Sciatic nerve (tissue), 2 donors: ENCODE measurements at places on chromosomes 4 and X.

DNA sequence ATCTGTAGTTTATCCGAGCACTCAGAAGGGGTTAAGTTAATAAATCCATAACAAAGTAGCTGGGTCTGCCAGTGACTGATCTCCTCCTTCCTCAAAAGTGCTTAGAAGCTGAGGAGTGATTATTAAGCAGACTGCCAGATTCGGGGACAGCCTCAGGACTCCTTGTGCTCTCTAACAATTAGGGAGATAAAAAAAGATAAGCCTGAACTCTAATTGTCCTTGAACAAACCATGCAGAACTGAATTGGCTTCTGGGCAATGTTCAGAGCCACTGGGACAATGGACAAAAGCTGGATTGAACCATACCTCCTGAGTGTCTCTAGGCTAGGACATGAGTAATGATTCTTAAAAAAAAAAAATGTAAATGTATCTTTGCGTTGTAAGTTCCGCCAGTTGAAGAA, 22.7 kb upstream of the GRPR start:
- no peak for DNase-seq

DNA sequence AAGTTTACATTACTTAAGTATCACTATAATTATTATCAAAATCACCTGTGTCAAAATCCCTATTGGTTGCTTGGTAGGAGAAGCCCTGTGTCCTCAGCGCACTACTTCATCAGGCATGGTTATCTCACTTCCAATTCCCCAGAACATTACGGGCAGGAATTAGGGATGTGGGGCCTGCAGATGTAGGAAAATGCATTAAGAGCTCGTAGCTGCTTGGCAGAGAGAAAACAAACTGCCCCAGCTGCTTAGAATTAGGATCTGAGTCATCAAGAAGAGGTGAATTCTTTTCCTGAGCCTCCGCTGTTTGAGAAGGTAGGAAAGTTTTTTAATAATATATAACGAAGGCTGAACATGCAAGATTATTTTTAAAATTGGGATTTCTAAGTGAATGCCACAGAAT, 31.1 kb upstream of the CLNK start:
- DNase-seq: no peak

DNA sequence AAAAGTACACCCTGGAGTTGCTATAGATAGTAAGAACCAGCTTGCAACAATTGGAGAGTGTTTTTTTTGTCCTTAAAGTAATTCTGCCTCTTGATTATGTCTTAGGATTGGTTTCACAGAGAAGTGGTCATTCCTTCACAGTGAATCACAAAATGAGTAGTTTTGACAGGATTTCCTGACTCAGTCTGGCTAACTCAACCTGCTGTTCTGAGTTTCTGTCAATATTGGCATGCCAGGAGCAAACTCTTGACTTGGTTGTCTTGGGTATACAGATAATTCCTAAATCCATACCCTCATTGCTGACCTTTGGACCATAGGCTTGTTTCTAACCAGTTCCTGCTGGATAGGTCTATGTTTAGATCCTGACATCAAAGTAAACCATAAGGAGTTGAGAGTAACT, 9.4 kb downstream of the FHIP1A start:
- DNase-seq: no peak

- DNase-seq: no peak
Measured at GRCh38 chrX:37599729-37600128, 28.3 kb downstream of the LANCL3 start.

- DNase-seq: no peak
Measured at GRCh38 chrX:129689796-129690195, 35.0 kb upstream of the APLN start.

- no peak for DNase-seq
Measured at GRCh38 chr4:104719539-104720230, 225.0 kb upstream of the CXXC4 start.

DNA sequence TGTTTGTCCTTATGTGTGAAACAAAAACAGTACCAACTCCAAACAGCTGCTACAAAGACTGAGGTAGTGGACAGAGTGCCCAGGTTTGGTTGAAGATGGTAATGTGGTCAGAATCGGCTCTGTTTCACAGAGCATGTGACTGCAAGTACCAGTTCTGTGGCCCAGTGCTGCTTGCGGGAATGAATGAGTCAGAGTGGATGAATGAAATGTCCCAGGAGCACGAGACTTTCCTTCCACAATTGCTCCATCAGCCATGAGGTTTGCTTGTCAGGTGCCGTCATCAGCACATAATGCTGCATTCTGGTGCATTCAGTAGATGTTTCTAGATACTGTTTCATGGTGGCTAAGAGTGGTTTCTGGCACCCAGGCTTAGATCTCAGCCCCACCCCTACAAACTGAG, 84.2 kb downstream of the GPR143 start:
- DNase-seq: no peak

DNA sequence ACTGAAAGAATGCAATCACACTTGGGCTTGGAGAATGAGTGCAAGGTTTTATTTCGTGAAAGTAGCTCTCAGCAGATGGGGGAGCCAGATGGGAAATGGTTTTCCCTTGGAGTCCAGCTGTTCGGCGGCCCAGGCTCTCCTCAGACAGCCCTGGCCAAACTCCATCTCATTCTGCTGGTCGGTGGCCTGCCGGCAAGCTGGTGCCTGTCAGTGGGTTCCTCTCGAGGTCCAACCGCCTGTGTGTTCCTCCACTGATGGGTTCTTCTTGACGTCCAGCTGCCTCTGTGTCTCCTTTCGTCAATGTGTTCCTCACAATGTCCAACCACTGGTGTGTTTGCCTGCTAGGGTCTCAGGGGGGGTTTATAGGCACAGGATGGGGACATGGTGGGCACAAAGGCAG, 80.3 kb downstream of the POU3F4 start:
- no peak for DNase-seq

- no peak for DNase-seq
Measured at GRCh38 chrX:120331116-120331515, 19.9 kb upstream of the TMEM255A start.

DNA sequence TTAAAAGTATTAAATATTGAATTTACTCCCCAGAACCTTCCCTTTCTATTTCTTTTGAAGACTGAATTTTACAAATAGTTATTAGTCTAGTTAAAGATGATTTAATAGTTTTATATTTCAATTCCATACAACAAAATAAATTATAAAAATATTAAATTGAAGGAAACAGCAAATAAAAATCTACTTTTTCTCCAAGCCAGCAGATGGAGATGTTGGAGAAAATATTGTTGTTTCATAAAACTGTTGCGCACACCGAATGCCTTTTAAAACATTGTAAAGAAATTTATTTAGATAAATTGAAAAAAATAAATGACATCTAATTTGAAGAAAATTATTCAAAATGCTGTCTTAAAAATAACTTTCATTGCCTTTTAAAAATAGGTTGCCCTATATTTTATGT, 5.5 kb downstream of the GRIA2 start:
- DNase-seq: no peak

- no peak for DNase-seq
Measured at GRCh38 chr4:88200186-88200585, 41.7 kb upstream of the ABCG2 start.

- DNase-seq: no peak
Measured at GRCh38 chr4:72779241-72779640, 210.2 kb upstream of the ADAMTS3 start.

- peak; percentile 21 for DNase-seq
Measured at GRCh38 chr4:8739317-8739716, 132.3 kb downstream of the HMX1 start.
